ENCODE measurements at places on chromosomes 12 and 14.

- no peak for DNase-seq
These were observed 279.9 kb downstream of the RPS29 start for GRCh38 chr14:49306152-49306751.

DNA sequence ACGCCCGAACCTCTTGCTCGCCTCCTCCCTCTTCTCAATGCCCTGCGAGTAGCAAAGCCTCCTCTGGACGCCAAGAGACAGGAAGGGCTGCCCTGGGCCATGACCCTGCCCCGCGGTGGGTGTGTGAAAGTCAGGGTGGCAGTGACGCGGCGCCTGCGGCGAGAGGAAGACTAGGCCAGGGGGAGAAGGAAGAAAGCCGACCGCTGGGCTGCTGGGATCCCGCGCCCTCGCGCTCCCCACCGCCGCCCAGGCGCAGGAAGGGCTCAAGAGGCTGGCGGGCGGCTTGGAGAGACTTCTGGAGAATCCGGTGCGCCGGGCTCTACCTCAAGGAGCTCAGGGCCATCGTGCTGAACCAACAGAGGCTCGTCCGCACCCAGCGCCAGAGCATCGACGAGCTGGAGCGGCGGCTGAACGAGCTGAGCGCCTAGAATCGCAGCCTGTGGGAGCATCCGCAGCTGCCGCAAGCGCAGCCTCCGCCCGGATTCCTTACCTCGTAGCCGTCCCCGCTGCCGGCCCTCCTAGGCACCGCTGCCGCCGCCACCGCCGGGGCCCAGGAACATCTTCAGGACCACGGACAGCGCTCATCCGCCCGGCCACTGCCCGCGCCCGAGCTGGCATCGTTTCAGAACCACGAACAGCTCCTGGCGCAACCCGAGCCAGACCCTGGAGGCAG is 105.0 kb upstream of the PRB2 start:
- peak; percentile 92 for DNase-seq

DNA sequence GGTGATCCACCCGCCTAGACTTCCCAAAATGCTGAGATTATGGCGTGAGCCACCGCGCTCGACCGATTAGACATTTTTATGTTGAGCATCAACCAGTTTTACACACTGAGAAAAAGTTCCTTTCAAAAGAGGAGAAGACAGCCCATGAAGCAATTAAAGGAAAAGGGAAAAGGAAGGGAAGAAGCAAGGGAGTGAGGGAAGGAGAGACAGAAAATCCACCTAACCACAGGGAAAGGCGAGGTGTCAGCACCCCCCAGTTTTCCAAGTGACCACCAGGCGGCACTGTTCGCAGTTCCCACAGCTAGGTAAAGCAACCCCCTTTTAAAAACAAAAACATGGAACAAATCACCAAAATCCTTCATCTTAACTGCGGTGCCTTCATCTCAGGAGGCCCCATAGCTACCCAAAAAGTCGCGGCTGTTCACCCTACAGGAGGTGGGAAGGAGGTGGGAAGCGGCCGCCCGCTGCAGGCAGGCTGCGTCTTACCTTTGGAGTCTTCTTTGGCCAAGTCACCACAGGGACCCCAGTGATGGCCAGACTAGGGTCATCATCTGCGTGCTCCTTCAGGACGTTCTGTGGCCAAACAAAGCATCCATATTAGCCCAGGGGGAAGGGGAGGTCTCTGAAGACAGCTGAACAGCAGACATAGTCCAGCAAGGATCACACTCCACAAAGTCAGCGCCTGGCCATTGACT is 86.6 kb downstream of the KDM2B start:
- no peak for DNase-seq

GRCh38 chr12:87935216-87935615 is 94.0 kb downstream of the C12orf50 start:
- no peak for DNase-seq

- DNase-seq = no peak
These were observed 24.1 kb upstream of the SYCP3 start for GRCh38 chr12:101763246-101763931.

- DNase-seq = no peak
These were observed 613.7 kb downstream of the DIO2 start for GRCh38 chr14:79597566-79597965.

GRCh38 chr12:104353012-104353981 is 49.8 kb downstream of the EID3 start:
- no peak for DNase-seq

- no peak for DNase-seq
These were observed 8.7 kb downstream of the HDAC7 start for GRCh38 chr12:47811072-47811396.
